ENCODE measurements at places on chromosomes 1 and 21.

DNA sequence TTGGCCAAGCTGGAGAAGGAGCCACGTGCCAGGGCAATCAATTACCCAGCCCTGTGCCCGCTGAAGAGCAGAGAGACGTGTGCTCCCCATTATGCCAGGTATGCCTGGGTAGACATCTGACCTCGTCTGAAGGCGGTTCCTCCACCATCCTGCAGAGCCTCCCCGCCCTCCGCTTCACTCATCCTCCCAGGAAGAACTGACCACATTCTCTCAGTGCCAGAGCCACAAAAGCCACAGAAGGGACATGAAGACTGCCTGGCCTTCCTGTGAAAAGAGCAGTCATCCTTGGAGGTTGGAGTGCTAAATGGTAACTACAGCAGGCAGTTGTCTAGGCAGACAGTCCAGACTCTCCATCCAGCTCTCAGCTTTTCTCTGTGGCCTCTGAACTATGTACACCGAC lies 12.0 kb downstream of the SYT2 start:
- no peak for DNase-seq

GRCh38 chr1:213166852-213167251 lies 115.8 kb downstream of the RPS6KC1 start:
- DNase-seq = no peak

DNA sequence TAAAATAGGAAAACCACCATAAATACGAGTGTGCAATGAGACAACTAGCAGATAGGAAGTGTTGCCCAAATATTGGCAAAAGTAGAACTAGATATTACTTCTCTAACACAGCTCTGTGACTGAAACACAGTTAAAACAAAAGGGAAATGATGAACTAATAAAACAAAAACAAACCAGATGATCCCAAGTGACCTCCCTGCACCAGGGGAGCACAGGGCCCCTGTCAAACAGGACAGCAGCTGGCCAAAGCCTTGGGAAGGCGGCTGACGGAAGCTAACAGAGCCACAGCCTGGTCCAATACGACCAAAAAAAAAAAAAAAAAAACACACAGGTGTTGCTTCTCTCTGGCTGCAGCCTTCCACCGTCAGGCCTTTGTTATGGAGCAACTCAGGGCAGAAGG lies 17.8 kb downstream of the ZBTB17 start:
- no peak for DNase-seq

- DNase-seq = no peak
Measured at GRCh38 chr21:35297665-35298064, 248.6 kb upstream of the RUNX1 start.

- peak; percentile 63 for DNase-seq
Measured at GRCh38 chr1:45802343-45803298, 791 bp upstream of the MAST2 start.

DNA sequence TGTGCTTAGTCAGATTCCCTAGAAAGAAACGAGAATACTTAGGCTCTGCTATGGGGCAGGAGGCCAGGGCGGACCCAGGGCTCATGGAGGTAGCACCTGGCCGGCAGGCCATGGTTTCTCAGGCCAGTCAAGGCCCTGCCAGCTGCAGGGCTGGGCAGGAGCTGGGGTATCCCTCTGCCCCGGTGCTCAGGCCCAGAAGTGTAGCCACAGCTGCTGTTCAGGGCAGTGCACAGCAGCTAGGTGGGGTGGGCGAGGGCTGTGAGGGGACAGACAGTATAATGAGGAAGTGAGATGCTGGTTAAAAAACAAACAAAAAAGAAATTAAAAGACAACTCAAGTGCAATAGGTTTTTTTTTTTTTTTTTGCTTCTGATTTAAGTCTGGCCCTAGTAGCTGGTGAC lies 34.0 kb upstream of the EDN2 start:
- no peak for DNase-seq

DNA sequence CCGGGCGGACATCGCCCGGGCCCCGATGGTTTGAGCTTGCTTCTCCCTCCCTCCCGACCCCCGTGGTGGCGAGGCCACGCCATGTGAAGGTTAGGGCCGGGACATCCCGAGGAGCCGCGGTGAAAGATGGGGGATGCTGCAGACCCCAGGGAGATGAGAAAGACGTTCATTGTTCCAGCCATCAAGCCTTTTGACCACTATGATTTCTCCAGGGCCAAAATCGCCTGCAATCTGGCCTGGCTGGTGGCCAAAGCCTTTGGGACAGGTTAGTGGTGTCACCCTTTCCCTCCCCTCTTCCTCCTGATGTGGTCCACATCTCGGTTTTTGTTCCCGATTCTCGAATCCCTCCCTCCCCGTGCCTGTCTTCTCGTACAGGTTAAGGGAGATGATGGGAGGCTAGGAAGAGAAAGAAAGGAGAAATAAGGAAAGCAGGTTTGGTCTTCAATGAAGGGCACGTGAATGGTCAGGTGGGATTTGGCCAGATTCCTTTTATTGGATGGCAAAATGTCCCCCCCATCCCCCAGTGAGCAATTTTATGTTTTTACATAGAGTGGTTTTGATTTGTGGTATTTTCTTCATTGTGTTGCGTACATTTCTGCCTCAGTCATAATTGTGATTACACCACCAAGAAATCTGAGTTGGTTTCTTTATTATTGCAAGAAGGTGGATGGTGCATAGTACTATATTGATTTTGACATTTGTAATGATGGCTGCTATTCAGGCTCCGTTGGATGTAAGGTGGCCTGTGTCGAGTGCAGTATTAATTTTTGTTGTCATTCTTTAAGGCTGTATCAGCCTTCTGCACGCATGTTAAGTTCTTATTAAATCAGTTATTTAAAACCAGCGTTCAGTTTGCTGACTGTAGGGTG lies 1.2 kb downstream of the CAMSAP2 start:
- no peak for DNase-seq

GRCh38 chr1:195472291-195472690 lies 1135.9 kb downstream of the KCNT2 start:
- DNase-seq = no peak

- no peak for DNase-seq
Measured at GRCh38 chr1:3270403-3271245, 183.8 kb upstream of the ARHGEF16 start.

- DNase-seq = no peak
Measured at GRCh38 chr1:170675865-170676264, 11.9 kb downstream of the PRRX1 start.

DNA sequence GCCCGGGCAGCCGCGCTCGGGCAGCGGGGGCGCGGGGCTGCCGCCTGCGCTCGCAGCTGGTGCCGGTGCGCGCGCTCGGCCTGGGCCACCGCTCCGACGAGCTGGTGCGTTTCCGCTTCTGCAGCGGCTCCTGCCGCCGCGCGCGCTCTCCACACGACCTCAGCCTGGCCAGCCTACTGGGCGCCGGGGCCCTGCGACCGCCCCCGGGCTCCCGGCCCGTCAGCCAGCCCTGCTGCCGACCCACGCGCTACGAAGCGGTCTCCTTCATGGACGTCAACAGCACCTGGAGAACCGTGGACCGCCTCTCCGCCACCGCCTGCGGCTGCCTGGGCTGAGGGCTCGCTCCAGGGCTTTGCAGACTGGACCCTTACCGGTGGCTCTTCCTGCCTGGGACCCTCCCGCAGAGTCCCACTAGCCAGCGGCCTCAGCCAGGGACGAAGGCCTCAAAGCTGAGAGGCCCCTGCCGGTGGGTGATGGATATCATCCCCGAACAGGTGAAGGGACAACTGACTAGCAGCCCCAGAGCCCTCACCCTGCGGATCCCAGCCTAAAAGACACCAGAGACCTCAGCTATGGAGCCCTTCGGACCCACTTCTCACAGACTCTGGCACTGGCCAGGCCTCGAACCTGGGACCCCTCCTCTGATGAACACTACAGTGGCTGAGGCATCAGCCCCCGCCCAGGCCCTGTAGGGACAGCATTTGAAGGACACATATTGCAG lies 3.0 kb downstream of the ARTN start:
- DNase-seq = no peak

DNA sequence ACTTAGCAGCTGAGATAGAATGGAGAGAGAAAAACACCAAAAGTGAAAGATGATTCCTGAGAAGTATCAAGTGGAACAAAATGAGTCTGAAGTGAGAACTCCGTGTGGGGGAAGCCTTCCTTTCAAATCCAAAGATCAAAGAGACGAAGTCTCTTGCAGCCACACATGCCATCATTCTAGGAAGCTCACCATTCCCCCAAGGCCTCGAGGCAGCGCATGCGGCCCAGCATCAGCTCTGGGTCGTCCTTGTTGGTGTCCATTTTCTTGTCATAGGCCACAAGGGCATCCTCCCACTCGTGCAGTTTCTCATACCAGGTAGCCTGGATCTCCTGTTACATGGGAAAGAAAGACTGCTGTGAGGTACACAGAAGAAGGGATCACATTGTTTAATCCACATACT lies 32.2 kb upstream of the ANGPTL7 start:
- DNase-seq = no peak

- no peak for DNase-seq
Measured at GRCh38 chr1:158691907-158692306, 5.4 kb upstream of the SPTA1 start.

GRCh38 chr1:229984992-229985612 lies 81.9 kb upstream of the GALNT2 start:
- DNase-seq = no peak

GRCh38 chr1:107496002-107496401 lies 355.2 kb downstream of the NTNG1 start:
- no peak for DNase-seq

- no peak for DNase-seq
Measured at GRCh38 chr1:12100071-12100470, 37.0 kb downstream of the TNFRSF8 start.

GRCh38 chr1:19654386-19654785 lies 10.3 kb downstream of the NBL1 start:
- no peak for DNase-seq

DNA sequence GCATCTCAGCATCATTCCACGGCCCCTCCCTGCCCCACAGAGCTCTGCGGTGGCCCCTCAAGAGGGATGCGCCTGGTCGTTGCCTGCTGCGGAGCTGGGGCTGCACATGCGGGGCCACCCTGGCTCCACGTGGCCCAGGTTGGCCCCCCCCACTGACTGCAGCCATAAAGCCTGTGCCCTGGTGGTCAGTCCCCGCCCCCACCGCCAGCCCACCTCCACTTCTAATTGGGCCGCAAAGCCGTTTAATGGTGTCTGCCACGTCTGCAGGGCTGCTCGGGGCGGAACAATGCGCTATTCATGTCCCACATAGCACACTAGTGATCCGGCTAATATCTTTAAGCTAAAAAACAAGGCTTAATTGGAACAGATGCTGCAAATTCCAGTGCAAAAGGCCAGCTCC lies 33.5 kb upstream of the ACTRT2 start:
- DNase-seq = no peak

DNA sequence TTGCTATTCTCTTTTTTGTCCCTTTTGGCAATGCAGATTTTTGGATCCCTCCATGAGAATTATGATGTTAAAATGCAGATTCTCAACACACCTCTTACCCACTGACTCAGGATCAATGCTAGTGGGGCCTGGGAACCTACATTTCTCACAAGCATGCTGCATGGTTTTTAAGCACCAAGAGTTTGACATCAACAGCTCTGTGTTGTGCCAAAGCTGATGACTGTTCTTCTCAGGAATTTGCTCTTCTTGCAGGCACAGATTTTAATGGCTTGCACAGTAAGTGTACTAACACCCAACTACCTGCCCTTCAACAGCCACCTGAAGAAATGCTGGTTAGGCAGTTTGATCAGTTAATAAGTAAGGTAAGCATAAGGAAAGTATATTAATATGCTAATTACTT lies 468.7 kb downstream of the PTBP2 start:
- no peak for DNase-seq

GRCh38 chr1:162404550-162405160 lies 7.3 kb downstream of the SH2D1B start:
- peak; percentile 17 for DNase-seq

DNA sequence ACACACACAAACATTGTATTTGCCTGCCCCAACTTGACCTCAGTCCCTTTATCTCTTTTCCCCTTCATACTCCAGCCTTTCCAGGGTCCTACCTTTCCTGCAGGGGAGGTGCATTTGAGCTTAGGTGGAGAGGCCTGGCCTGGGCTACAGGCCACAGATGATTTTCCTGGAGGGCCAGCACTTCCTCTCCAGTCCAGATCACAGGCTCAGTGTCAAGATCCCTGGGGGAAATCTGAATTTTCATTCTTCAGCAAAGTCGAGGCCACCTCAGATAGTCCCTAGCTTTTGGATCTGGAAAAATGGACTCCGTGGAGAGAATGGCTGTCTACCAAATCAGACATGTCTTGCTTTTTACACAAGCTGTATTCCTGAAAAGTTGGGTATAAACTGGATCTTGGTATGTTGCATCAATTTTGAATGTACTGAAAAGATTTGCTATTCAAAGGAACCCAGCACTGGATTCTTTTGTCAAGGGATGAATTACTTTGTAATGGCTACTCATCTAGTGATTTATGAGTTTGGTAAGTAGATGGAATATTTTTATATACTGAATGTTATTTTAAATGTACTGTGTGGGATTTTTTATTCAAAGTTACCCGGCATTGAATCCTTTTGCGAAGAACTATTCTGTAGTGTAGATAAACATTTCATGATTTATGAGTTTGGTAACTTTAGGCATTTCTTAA lies 78.7 kb downstream of the DDR2 start:
- DNase-seq = no peak

DNA sequence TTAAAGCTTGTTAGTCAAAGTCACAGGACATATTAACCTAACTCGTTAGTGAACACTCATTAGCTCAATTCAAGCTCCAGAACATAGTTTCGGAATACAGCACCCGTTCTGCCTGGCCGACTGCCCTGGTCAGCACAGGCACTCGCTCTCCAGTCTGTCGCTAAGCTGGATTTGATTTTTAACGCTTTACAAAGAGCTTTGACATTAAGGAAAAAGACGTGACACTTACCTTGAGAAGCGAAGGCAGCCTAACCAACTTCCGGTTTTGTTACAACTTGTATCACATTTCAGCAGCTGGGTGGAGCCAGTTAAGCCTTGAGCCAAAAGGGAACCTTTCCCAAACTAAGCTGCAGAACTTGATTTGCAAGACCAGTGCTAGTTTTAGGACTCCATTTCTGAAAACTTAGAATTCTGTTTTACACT lies at the start of gene FRRS1:
Gene FRRS1, minus strand, starts transcription at position 258 of the 423 bp plus-strand sequence. CDS start 17,867 bp downstream, outside the sequence.
- DNase-seq = peak; percentile 18

Data from fibroblast of skin of left biceps (primary cell).